ENCODE measurements at places on chromosomes 2 and 18.

DNA sequence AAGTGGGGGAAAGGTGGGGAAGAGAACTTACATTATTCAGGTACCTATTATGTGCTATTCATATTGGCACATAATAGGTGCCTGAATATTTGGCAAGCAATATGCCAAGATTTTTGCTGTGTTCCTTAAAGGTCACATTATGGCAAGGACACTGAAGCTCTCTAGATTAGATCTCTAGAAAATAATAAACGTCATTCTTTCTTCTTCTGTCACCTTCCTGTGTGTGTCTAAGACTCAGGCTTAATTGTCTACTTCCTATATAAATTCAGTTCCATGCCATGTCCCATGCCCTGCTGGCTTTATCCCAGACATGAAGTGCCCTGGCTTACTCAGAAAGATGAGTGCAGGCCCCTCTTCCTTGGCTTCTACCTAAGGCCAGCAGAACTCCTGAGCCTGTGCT, 191.1 kb upstream of the CTAGE1 start:
- H3K4me3 ChIP-seq = no peak overlapping the region
- H3K27ac ChIP-seq = no peak overlapping the region
- H3K27me3 ChIP-seq = no peaks in the 10 kb centered on the region
- H3K36me3 ChIP-seq = no peaks in the 10 kb centered on the region

- no peak for DNase-seq
- no peaks in the 10 kb centered on the region for H3K4me1 ChIP-seq
- no peaks in the 10 kb centered on the region for H3K36me3 ChIP-seq
- no peak overlapping the region for H3K27ac ChIP-seq
- H3K4me3 ChIP-seq = no peak overlapping the region
These were observed 316.8 kb downstream of the DCDC2C start for GRCh38 chr2:4020153-4020552.

DNA sequence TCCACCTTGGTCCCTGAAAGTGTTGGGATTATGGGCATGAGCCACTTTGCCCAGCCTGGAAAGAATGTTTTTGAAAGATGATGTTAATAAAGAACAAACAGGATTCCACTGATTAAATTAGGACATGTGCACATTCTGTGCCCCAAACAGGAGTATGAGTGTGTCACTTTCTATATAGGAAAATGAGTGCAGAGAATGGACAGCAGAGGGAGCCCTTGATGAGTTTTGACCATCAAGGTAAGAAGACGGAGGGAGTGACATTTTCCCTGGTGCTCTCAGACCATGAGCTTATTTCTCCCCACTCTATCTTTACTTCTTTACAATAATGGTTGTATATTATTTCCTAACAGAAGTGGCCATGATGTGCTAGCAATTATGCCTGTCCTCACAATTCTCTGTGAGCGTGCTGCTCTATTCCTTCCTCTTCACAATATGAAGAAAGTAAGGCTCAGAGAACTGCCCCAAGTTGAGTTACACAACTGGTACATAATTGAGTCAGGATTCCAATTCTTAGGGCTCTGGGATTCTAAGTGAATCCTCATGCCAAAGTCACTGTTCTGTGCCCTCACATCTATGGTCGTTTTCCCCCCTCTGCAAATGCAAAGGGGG, 20.6 kb downstream of the RPL37A start:
- H3K36me3 ChIP-seq = peaks cover 18% of the 10 kb centered on the region
- H3K4me3 ChIP-seq = no peak overlapping the region
- no peaks in the 10 kb centered on the region for H3K4me1 ChIP-seq

GRCh38 chr2:128472789-128473174, 154.1 kb upstream of the HS6ST1 start:
- peaks cover 22% of the 10 kb centered on the region for H3K36me3 ChIP-seq
- peaks cover 9% of the 10 kb centered on the region for H3K27me3 ChIP-seq
- DNase-seq = peak; percentile 43
- H3K4me1 ChIP-seq = peaks cover 22% of the 10 kb centered on the region
- peak overlapping the region; percentile 71 for H3K4me3 ChIP-seq
- peak overlapping the region; percentile 90 for H3K27ac ChIP-seq

DNA sequence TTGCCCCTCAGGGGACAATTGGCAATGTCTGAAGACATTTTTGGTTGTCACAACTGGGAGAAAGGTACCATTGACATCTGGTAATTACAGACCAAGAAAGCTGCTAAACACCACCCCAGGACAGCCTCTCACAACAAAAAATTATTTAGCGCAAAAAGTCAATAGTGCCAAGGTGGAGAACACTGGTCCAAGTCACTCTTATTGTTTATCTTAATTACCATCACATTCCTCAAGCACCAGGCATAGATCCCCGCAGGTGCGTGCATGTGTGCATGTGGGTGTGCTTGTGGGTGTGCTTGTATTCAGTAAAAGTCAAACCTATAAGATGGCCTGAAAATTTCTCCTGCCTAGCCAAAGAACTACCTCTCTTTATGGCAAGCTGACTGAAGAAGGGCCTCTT, 74.9 kb upstream of the WDR75 start:
- no peak overlapping the region for H3K27ac ChIP-seq
- no peak overlapping the region for H3K4me3 ChIP-seq
- no peak for DNase-seq
- no peaks in the 10 kb centered on the region for H3K27me3 ChIP-seq
- no peaks in the 10 kb centered on the region for H3K36me3 ChIP-seq

- no peaks in the 10 kb centered on the region for H3K36me3 ChIP-seq
- no peaks in the 10 kb centered on the region for H3K27me3 ChIP-seq
- H3K27ac ChIP-seq = no peak overlapping the region
- H3K4me1 ChIP-seq = no peaks in the 10 kb centered on the region
These were observed 169.2 kb upstream of the GLI2 start for GRCh38 chr2:120566331-120567035.

DNA sequence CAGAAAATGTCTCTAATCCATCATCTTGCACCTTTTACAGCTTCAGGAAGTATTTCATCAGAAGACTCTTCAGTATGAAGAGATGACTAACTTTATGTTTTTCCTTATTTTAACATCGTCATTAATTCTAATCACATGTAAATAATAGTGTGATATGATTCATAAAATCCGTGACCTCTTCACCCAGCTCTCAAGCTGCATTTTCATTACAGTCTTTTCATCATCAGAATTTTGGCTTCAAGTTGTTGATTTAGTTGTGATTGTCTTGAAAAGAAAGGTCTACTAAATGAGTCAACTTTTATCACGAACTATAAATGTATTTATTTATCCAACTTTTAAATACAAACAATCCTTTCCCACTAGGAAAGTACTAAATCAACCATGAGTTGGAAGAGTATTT, 410.3 kb downstream of the LRP1B start:
- no peak overlapping the region for H3K4me3 ChIP-seq
- DNase-seq = no peak
- no peaks in the 10 kb centered on the region for H3K36me3 ChIP-seq
- no peaks in the 10 kb centered on the region for H3K27me3 ChIP-seq

DNA sequence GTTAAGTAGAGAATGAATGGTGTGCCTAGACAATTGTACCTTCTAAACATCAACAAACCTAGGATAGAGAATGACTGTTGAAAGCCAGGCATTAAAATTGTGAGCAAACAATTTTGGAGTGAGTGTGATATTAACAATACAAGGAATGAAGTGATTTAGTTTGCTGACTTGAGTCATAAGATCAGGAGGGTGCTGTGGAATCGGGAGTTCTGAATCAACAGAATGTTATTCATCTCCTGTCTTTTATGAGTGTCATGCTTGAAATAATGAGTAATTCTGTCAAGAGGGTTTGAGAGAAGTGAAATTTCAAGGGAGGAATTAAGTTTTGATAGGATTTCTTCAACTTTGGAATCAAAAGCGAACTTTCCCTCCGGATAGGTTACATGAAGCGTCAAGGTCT, 214.4 kb upstream of the DSEL start:
- no peak for DNase-seq
- no peaks in the 10 kb centered on the region for H3K4me1 ChIP-seq
- H3K36me3 ChIP-seq = no peaks in the 10 kb centered on the region
- no peak overlapping the region for H3K4me3 ChIP-seq

DNA sequence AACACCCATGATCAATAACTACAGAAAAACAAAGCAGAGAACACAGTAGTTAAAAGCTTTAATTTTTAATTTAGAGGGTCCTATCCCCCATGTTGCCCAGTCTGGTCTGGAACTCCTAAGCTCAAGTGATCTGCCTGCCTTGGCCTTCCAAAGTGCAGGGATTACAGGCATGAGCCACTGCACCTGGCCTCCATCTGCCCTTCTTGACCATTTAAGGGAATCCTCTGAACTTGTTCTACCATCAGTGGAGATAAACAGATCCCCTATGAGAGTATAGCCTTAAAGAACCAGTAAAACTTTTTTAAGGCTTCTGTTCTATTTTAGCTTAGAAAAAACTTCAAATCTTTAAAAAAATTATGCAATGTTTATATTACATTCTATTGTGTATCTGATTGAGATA, 13.5 kb upstream of the ATP5MC3 start:
- no peak for DNase-seq
- no peak overlapping the region for H3K27ac ChIP-seq
- H3K4me1 ChIP-seq = no peaks in the 10 kb centered on the region
- H3K4me3 ChIP-seq = no peak overlapping the region

GRCh38 chr2:160324917-160325316, 124.8 kb upstream of the ITGB6 start:
- peaks cover 35% of the 10 kb centered on the region for H3K4me1 ChIP-seq
- no peak overlapping the region for H3K4me3 ChIP-seq
- no peak overlapping the region for H3K27ac ChIP-seq
- no peaks in the 10 kb centered on the region for H3K27me3 ChIP-seq

Measured in stimulated activated naive B cell treated with anti-CD40 and anti-IgM and Interleukin-4, amounts not matched to agents 10 μg/mL and 1 μg/mL and 100 μg/mL, for 72 hours (primary cell).